ENCODE measurements at places on chromosomes 7 and 10. TPM values are rescaled to one million over a fixed set of nuclear protein-coding genes. Genes with fewer than 3 reads are reported as not detected.

DNA sequence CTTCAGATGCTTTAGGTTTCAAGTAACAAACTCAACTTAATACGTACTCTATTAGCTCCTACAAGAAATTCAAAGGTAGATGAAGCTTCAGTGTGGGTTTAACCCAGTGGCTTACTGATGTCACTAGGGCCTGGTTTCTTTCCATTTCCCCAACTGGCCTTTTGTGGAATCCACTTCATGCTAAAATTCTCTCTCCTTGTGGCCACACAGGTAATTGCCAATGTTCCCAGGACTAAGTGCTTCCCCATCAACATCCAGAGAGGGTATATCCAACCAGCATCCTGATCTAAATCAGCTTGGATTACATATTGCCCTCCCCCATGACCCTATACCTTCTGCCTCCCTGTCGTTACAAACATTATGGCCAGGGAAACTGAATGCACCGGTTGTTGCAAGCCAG, 10.7 kb downstream of the FBXL13 start:
- no peak for DNase-seq

GRCh38 chr7:100879685-100880261, 4.9 kb downstream of the SRRT start:
- DNase-seq, result no peak

GRCh38 chr7:10798044-10798443, 175.6 kb upstream of the PHF14 start:
- DNase-seq, result peak; percentile 15

GRCh38 chr10:100025576-100025975, 15.8 kb upstream of the DNMBP start:
- DNase-seq, result peak; percentile 70

DNA sequence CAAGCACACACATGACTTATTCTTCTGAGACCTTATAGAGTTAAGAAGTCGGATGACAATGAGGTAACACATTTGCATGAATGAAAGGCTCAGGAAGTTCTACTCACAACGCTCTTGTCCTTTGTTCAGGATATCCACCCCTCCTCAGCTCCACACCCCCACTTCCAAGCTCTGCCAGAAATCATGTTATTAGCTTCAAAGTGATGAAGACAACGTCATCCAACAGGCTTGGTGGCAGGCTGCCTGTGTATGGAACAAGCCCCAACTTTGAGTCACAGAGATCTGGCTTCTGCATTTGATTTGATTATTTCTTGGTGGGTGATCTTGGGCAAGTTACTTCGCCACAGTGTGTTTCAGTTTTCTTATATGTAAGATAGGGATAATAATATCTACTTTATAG, 12.4 kb upstream of the BMPER start:
- DNase-seq, result no peak

DNA sequence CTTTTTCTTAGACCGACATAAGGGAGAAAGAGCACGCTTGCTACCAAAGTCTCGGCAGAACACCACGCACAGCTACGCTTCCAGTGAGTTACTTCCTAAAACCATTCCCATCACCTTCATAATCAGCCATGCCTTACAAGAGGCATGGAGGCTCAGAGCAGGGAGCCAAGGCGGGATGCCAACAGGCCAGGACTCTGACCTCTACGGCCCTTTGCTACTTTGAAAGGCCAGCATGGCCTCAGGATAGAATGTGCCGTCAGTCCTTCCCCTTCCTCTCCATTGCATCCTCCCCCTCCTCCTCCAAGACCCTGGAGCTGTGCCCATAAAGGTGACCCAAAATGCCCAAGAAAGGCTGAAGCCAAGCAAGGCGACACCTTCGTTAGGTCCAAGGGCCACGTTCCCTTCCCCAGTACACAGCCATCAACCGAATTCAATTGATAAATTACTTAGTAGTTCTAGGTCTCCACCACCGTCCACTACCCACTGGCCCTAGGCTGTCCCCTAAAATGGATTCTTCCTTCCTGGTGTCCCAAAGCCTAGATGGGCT, 5.7 kb downstream of the PRKAG2 start:
- no peak for DNase-seq

DNA sequence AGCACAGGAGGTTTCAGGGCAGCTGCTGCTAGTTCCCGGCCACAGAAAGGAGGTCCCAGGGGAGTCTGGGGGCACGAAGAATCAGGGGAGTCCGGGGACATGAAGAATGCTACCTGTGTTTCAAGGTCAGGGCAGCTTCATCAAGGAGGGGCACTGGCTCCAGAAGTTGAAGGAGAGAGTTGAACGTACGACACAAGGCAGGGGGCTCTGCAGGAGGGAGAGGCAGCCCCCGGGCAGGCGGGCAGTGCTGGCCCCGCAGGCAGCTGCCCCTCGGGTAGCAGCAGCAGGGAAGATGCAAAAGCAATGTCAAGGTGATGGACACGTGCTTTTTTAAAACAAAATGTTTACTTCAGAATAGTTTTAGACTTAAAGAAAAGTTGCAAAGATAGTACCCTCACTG, 134.7 kb upstream of the RNF32 start:
- no peak for DNase-seq

DNA sequence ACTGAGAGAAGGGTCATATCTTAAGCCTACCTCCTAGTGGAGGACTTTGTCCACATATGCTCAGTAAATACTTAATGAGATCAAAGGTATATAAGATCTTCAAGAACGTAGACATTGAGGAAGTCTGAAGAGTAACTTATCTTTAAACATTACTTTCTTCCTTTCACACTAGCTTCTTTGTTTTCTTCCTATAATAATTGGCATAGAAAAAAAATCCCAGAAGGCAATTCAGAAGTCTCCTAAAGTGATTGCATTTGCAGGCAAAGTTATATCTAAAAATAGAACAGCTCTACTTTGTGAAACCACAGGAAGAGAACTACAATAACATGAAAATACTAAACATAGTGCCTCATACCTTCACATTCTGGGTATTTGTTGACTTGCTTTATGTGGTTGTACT, 150.4 kb downstream of the PPP1R3A start:
- peak; percentile 26 for DNase-seq

DNA sequence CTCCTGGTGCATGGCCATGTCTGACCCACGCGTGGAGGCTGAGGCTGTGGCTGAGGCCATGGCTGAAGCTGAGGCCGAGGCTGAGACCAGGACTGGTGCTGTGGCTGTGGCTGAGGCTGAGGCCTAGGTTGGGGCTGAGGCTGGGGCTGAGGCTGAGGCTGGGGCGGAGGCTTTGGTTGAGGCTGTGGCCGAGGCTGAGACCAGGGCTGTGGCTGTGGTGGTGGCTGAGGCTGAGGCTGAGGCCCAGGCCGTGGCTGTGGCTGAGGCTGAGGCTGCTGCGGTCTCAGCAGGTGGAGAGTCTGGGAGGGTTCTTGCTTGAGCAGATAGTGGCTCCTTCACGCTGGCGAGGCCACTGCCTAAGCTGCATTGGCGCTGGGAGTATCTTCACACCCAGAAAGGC, 76.4 kb downstream of the WDR37 start:
- no peak for DNase-seq

DNA sequence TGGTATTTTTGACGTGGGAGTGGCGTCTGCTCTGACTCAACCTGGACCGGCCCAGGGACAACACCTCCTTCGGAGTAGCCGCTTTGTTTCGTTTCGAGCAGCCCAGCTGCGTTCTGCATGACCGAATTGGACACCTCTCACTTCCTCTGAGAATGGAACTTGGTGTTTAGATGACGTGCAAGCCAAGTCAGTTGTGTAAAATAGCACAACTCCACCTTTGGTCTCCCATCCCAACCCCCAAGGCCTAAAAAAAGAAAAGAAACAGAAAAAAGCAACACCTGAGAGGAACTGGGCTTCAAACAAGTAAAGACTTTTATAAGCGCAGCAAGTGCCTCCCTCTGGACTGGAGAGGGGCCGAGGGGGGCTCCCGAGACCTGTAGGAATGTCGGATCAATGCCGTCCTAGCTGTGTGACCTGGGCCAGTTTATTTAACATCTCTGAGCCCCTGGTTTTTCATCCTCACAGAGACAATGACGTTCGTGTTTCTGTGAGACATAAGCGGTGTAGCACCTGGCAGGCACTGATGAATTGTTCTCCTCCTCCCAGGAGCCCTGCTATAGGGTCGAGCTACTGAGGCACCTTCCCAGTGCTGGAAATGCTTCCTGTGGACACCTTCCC, 52.0 kb upstream of the SMNDC1 start:
- DNase-seq, result no peak

DNA sequence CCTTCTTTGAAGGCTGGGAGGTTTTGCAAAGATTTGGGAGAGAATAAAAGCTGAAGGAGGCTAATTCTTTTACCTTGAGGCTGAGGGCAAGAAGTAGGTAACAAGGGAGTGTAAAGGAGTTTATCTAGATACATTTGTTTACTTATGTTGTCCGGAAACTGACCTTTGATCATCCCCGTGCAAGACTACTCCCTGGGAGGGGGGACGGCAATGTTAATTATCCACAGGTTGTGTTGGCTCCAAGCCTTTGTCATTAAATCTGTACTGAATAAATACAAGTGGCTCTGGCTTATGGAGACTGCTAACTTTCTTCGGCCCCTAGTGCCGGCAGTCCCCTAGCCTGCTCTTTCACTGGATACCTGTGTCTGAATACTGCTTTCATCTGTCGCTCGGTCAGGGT, 1250.6 kb upstream of the LRRTM3 start:
- DNase-seq, result no peak

Gene ITIH5
- not detected for total RNA-seq

Gene NKX1-2
- not detected for total RNA-seq

Gene PNLIPRP1
- total RNA-seq, result not detected

Gene CALHM3
- total RNA-seq, result not detected
